ENCODE measurements at places on chromosomes 11 and 22.

DNA sequence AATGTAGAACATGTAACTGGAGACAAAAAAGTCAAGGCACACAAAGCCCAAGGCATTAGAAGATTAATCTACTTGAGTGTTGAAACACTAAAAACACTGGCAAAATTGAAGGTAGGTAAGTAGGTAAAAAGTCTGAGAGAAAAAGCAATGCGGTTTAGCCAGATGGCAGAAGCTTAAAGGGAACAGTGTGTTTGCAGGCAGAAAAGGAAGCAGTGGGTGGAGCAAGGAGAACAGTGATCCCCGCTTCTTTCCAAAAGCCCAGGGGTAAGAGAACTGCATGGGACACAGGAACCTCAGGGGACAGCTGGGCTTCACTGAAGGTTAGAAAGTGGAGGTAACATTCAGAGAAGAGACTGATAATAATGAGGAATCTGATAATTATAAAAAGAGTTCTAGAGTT, 16.0 kb downstream of the MRE11 start:
- DNase-seq = no peak

GRCh38 chr11:129373489-129373953, 2.1 kb upstream of the BARX2 start:
- DNase-seq = no peak

DNA sequence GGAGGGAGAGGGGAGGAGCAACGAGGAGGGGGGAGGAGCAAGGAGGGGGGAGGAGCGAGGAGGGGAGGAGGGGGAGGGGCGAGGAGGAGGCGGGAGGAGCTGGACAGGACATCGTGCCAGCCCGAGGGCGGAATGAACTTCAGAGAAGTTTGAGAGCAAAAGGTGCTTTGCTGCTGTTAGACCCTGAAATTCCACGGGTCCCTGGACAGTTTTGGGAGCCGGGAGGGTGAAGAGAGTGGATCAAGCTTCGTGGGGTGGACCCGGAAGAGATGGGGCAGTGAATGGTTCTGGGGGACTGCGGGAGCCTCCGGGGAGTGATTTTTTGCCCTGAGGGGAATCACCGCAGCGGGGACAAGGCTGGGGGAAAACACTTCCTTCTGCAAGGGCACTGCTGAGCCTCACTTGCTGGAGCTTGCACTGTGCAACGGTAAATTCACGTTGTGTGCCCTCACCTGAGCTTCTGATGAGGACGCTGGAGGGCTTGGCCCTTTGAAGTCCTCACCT, 10.7 kb upstream of the NLRP6 start:
- no peak for DNase-seq

DNA sequence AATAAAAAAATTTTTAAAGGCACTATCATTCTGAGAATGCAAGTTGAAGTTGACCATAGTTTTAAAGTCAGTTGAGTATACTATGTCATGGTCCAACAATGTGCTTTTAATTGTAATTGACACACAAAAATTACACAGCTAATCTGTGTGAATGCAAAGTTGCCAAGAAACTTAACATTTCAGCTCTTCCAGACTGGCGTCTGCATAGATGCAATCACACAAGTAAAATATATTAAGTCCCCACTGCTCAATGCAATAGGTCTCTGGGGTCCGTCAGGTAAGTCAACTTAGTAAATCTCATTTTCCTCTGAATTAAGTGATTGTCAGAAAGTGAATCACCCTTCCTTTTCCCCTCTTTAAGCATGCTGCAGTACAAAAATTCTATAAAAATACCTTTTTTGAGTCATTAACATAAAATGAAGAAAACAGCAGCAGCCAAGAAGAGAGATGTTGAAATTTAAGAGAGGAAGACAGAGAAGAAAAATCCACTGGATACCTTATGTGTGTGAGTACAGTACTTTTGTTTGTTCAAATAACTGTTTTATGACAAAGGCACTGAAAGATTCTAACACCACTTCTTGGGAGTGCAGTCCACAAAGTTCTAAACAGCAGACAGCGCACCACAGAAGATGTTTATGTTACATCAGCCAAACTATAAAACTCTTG, 5.1 kb downstream of the FZD4 start:
- no peak for DNase-seq

GRCh38 chr11:9748361-9748970, 84.6 kb downstream of the SWAP70 start:
- peak; percentile 55 for DNase-seq

DNA sequence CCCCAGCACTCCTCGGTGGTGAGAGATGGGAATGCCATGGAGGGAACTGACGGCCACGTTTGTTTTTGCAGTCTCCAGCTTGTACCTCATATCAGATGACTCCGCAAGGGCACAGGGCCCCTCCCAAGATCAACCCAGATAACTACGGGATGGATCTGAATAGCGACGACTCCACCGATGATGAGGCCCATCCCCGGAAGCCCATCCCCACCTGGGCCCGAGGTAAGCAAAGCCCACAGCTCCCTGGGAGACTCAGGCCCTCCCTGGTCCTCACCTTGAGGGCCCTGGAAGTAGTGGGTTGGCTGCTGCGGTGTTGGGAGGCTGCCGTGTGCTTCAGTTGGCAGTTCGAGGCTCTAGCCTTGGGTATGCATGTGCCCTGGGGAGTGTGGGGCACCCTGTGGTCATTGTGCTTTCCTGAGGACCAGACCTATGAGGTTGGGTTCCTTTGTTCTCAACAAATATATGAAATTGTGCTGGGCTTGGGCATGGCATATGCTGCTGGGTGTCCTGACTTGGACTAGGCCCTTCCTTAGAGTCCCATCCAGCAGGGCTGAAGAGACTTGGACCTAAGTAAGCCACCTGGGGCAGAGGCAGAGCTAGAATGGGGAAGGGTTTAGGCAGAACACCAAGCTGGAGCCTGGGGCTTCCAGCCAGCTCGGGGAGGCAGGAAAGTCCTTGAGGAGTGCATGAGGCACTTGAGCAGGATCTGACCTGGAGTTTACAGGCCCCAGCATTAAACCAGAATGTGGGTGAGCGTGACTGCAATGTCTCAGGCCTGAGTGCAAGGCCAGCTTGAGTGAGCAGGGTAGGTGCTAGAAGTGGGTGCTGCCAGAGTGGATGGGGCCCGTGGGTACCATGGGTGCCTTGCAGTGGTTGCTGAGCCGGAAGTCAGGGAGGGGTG, 26.4 kb downstream of the INCENP start:
- no peak for DNase-seq

DNA sequence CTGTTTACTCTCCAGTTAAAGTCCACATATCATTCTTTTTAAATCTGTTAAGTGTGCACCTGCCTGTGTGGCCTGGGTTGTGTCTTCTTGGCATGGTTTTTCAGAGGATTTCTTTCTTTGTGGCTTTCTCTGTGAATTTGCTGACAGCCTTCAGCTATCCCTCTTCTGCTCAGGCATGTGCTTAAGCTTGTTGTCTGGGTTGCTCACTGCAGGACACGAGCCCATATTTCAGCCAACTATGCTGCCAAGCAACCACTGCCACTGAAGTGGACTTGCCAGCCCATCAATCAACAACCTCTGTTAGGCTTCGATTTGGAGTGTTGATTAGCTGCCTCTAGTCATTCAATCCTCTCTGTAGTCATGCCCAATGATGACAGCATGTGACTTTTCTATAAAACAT, 18.4 kb downstream of the OR51I2 start:
- DNase-seq = no peak

DNA sequence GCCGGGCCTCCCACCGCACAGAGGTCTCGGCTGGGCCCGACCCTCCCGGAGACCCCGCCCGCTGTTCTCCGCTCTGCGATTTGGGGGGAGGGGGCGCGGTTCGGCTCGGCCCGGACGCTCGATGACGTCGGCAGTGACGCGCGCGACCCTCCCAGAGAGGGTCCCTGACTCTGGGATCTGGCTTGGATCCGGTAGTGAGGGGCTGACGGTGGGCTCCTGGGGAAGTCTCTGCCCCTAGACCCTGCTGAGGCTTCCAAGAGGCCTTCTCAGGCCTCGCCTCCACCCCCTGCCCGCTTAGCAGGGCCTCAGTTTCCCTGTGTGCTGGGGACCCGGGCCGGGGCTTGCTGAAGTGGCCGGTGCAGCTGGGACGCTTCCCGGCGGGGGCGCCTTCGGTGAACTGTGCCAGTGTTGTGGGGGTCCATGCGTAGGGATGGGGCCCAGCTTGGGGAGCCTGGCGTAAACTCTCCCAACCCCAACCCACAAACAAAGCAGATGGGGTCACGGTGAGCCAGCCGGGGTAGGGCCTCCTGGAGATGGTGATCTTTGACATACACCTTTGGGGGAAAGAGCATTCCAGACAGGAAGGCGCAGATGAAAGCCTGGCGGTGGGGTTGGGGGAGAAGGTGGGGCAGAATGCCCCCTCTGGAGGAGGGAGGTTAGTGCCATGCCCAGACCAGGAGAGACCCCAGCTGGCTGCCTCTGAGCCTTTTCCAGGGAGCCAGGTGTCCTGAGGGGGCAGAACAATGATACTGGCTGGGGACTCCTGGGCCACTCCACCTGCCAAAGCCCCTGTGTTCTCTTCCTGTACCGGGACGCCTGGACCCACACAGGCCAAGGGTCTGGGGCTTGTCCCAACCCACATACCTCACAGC, 1.0 kb downstream of the B4GALNT4 start:
- DNase-seq = no peak

DNA sequence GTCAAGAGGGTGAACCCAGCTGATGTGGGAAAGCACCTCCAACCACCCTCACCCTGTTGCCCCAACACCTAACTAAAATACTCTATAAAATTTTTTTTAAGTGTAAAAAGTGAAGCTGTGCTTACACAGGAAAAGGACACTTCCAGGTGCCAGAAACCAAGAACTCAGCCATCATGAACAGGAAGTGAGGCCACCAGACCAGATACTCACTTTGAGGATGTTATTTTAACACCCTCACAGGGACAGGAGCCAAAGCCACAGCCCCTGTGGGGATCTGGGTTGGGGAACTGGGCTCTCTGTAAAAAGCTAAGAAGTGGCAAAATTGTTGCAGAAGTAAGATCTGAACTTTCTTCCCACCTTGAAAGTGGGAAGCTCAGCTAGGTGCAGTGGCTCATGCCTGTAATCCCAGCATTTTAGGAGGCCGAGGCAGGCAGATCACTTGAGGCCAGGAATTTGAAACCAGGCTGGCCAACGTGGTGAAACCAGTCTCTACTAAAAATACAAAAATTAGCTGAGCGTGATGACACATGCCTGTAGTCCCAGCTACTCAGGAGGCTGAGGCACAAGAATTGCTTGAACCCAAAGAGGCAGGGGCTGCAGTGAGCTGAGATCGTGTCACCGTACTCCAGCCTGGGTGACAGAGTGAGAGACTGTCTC, 3.8 kb downstream of the RSPH14 start:
- no peak for DNase-seq

- DNase-seq = no peak
Measured at GRCh38 chr11:62922189-62922589, 1.0 kb upstream of the CHRM1 start.

DNA sequence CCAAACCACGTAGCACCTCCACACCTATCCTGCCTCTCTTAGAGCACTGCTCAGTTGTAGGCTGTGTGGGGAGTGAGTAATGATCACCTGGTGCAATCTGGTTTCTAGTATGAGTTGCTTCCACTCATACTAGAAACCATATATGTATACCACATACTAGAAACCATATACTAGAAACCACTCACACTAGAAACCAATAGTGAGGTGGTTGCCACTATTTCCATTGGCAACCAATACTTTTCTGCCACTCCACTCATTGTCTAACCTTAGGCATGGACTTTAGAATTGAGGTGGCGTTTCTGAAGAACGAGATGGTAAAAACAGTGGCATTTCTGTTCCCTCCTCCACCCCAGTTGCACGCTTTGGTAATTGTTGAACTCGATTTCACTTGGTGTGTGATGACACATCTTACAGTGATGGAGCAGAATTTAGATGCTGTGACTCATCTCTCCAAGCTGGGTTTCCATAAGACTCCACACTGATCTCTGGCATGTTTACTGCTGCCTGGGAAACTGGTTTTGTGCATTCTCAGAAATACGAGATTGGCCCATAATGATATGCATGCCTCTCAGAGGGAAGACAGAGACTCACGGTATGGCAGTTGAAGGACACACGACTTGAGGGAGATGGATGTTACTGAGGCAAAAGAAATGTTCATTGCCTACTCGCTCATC, 82.9 kb downstream of the KIRREL3 start:
- peak; percentile 96 for DNase-seq

GRCh38 chr11:73011126-73011817, 130.8 kb downstream of the FCHSD2 start:
- no peak for DNase-seq

DNA sequence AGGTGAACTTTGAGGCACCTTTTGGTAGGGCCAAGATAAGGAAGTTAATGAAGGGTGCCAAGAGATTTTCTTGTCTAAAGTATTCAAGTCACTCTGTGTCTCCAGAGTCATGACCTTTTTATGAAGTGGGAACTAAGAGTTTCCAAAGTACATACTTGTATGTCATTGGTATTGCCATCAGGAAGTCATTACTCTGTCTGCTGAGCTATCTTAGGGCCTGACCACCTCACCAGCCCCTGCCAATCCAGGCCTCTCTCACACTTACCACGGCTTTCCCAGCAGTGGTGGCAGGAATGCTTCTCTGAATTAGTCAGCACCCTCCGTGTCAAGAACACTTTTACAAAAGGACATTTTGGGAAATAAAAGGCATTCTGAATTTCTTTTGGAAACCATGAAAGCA, 192.8 kb upstream of the MTNR1B start:
- DNase-seq = no peak

GRCh38 chr11:108239076-108239475, 16.2 kb downstream of the ATM start:
- DNase-seq = no peak

GRCh38 chr22:42678894-42679293, 29.7 kb upstream of the CYB5R3 start:
- no peak for DNase-seq
